ENCODE measurements at places on chromosomes 3 and 15.
A peak's percentile ranks its signal among the peaks of the same experiment; 100 is the strongest.

- no peak for DNase-seq
These were observed 112.9 kb downstream of the AKAP13 start for GRCh38 chr15:85493260-85493659.

DNA sequence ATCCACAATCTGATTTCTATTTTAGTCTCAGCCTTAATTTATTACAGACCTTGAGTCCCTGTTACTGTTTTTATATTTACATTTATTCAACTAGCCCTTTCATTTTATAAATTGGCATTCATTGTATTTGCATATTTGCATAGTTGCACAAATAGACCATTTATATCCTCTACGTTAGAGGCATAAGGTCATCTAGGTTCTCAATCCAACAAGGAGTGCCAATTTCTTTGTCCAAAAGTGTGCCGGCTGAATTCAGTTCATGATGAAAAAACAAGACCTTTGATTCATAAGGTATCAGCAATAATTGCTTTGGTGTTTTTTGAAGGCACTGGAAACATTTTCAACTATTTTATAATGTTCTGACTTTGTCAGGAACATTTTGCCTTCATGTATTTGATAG is 33.9 kb upstream of the NANOGP8 start:
- no peak for DNase-seq

- no peak for DNase-seq
These were observed 58.9 kb upstream of the MAGI1 start for GRCh38 chr3:66097647-66098046.

GRCh38 chr3:49712631-49713317 is 6.7 kb downstream of the AMIGO3 start:
- DNase-seq: no peak

DNA sequence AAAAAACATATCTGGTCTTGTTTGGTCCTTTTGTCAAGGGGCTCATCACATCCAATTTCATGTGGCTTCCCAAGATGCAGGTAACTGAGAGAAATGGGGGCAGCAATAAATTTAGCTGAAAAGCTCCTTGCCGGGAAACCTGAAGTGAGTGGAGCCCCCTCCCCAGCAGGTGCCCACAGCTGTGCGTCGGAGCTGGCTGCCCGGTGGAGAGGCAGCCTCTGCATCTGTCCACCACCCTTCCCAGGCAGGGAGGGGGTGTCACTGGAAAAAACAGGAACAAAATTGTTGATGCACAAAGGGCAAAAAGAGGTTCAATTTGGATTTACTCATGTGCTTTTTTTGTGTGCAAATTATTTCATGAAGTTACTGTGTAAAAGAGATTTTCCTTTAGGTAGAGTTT is 249.4 kb upstream of the LYSMD4 start:
- DNase-seq: no peak

DNA sequence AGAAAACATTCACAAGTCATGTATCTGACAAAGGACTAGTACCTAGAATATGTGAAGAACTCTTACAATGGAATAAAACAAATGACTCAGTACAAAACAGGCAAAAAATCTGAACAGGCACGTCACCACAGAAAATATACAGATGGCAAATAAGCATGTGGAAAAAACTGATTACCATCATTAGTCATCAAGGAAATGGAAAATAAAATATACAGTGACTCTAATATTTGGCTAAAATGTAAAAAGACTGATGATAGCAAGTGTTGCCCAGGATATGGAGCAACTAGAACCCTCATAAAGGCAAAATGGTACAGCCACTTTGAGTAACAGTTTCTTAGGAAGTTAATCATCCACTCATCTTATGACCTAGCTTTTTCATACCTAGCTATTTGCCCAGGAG is 95.8 kb upstream of the ABHD17C start:
- no peak for DNase-seq

DNA sequence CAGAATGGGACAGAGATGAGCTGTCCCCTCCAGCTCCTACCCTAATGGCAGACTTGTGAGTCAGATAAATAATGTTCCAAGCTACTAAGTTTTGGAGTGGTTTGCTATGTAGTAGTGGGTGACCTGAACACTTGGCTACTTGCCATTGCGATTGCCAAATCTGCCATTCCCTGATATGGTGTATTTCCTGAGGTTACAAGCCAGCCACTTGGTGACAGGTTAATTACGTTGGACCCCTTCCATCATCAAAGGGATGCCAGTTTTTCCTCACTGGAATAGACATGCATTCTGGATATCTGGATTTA is 33.6 kb downstream of the MORF4L1 start:
- DNase-seq: no peak

DNA sequence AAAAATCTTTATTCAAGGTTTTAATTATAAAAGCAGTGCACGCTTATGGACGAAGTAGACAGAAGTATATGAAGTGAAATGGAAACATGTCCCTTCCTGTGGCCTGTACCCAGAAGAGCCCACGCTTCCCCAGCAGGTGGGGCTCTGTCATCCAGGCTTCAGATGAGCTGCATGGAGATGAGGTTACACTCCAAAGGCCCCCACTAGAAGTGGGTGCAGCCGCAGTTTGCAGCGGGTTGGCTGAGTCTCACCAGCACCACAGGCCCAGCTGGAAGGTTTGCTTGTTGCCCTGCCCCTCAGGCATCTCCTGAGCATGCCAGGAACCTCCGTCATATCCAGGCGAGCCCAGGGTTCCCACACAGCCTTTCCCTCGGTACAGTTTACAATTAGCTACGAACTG is 33.1 kb downstream of the PRR20G start:
- no peak for DNase-seq

- no peak for DNase-seq
These were observed 92.8 kb downstream of the FNDC3B start for GRCh38 chr3:172132159-172132586.

- DNase-seq: no peak
These were observed 929.7 kb upstream of the CFAP20DC start for GRCh38 chr3:59979542-59979941.

GRCh38 chr3:59432665-59433064 is 382.8 kb upstream of the CFAP20DC start:
- DNase-seq: no peak

DNA sequence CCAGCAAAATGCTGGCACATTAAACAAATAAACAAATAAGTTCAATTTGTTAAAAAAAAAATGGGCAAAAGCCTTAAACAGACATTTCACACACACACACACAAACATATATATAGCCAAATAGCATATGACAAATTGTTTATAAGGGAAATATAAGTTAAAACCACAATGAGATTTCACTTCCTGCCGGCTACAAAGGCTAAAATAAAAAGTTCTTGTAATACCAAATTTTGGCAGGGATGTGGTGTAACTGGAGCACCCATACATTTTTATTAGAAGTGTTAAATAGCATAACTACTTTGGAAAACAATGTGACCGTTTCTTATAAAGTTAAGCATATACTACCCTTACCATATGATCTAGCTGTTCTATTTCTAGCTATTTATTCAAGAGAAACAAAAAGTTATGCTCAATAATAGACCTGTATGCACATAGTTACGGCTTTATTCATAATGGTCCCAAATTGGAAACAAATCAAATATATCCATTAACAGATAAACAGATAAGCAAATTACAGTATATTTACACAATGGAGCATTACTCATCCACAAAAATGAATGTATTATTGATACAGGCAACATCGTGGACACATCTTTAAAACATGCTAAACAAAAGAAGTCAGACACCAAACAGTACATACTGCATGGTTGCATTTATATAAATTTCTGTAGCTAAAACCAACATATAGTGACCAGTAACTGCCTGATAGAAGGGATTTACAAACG is 93.9 kb downstream of the EOMES start:
- no peak for DNase-seq

DNA sequence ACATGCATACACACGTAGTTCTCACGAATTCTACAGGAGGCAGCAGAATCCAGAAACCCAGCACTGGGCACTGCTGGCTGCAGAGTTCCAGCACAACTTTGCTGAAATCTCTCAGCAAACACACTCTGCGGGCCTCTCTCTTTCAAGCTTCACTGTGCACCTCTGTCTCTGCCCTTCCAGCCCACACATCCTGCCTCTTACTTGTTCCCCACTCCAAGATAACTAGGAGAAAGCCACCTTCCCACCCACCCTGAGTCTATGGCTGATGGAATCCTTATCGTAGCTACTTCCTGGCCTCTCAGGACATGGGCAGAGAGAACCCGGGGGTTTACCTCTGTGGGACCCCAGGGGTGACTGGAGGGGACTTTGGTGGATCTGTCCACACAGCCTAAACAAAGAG is 11.9 kb downstream of the ANP32A start:
- no peak for DNase-seq

DNA sequence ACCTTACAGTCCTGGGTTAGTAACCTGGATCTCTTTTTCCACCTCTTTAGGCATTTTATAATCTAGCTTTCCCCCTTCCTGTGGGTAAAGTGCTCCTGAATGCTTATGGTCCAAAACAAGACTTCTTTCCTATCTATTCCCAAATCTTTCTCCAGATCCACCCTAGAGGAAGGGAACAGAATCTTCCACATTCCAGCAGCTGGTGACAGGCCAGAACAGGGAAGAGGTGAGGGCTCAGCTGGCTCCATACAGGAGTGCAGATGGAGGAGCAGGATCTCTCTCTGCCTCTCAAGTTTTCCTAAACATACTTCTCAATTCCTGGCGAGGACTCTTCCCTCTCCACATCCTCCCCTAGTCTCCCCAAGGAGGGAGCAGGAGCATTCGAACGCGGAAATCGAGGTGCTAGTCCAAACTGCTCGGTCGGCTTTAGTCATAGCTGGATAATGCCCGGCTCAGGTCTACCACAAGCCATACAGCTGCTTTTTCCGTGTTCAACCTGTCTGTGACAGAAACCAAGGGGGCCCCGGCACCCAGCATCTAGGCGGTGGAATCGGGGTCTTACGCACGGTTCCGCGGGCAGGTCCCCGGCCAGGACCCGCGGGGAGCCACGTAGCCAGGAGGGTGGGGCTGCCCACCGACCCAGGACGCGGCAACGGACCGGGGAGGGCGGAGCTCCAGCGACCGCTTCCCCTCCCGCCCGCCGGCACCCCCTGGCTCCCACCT is 4.0 kb downstream of the RASSF1 start:
- no peak for DNase-seq

DNA sequence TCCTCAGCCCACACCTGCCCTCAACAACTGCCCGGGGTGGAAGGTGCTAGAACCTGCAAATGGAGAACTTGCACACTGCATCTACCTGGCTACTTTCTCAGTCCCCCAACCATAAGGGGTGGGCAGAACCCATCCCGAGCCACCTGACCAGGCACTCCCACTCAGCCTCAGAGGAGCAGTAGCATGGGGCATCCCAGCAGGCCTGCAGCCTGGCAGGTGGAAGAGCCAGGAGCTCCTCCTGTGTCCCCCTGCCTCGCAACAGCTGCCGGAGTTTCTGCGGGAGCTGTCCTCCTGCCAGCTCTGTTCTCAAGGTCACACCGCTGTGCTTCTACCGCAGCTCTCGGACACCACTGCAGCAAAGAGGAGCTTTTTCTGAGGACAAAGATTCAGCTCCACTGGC is 27.5 kb downstream of the RAB6B start:
- no peak for DNase-seq

GRCh38 chr15:79025201-79025600 is 65.4 kb downstream of the RASGRF1 start:
- DNase-seq: peak; percentile 46

GRCh38 chr3:108319428-108320082 is 23.2 kb downstream of the HHLA2 start:
- DNase-seq: no peak

GRCh38 chr3:143526011-143526545 is 322.2 kb downstream of the SLC9A9 start:
- DNase-seq: no peak

- DNase-seq: no peak
These were observed 54.5 kb downstream of the SATB1 start for GRCh38 chr3:18370672-18371071.

- peak; percentile 29 for DNase-seq
These were observed 39.3 kb downstream of the BDH1 start for GRCh38 chr3:197516517-197516889.

DNA sequence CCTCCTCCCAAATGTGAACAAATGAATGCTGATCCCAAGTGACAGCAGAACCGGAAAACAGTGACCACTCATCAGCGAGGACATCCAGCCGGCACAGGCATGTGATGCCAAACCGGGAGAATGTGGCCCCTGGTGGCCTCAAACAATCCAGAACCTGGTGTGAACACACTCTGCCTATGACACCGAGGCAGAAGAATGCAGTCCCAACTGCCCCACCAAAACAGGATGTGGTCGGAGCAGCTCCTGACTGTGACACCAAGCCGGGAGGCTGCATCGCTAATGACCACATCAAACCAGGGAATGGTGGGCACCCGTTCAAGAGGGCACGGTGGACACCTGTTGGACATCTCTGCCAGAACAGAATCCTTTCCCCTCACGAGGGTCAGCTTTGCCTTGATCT is 15.4 kb downstream of the SCN5A start:
- DNase-seq: no peak

GRCh38 chr15:39720621-39721611 is 61.7 kb downstream of the FSIP1 start:
- DNase-seq: no peak

- DNase-seq: no peak
These were observed 99.0 kb downstream of the ST8SIA2 start for GRCh38 chr15:92492551-92493115.

DNA sequence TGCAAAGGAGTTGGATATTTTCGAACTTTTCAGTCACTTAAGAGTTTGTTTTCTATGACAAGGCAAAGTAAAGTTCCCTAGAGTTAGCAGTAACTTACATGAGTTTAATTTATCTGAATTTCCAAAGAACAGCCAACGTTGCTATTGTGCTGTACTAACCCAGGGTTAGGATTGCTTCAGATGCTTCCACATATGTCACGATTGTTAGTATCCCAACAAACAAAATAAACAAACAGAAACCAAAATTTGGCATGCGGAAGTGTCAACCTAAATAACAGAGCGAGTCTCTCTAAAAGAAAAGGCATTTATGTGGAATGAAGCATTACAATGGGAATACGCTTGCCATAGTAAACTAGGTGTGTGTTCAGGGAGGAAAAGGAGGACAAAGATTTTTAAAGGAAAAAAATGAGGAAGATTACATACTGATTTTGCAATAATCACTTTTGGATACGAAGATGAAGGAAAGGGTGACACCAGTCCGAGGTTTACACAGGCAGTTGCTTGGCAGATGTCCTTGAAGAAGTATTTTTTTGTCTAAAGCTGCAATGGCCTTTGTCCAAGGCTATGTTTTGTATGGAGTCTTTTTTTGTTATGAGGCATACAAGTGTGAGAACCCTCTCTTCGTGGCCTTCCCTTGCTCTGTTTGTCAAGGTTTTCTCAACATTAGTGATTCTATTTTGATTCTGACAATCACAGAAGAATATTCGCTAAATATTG is 267.9 kb downstream of the GABRG3 start:
- DNase-seq: no peak

DNA sequence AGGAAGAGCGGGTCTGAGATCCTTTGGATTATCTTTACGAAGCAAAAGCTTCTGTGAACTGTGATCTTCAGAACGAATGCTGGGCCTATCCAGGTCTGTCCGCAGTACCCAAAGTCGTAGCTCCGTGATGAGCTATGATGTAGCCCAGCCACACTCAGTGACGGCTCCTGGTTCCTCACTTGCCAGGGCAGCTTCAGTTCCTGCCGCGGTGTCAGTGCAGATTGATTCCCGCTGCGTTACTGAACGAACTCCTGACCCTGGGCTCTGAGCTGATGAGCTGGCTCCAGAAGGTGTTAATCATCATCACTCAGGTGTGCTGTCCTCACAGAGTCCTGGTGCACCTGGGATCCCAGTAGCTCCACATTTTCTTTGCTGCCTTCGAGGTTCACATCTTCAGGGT is 45.0 kb downstream of the TMEM44 start:
- DNase-seq: no peak

GRCh38 chr15:91988071-91988470 is 134.6 kb downstream of the SLCO3A1 start:
- no peak for DNase-seq

- DNase-seq: no peak
These were observed 20.1 kb upstream of the TGFBR2 start for GRCh38 chr3:30586096-30586805.

Data from lower lobe of right lung (tissue), 2 donors.